ENCODE measurements at places on chromosomes 12 and 14.
A peak's percentile ranks its signal among the peaks of the same experiment; 100 is the strongest.

DNA sequence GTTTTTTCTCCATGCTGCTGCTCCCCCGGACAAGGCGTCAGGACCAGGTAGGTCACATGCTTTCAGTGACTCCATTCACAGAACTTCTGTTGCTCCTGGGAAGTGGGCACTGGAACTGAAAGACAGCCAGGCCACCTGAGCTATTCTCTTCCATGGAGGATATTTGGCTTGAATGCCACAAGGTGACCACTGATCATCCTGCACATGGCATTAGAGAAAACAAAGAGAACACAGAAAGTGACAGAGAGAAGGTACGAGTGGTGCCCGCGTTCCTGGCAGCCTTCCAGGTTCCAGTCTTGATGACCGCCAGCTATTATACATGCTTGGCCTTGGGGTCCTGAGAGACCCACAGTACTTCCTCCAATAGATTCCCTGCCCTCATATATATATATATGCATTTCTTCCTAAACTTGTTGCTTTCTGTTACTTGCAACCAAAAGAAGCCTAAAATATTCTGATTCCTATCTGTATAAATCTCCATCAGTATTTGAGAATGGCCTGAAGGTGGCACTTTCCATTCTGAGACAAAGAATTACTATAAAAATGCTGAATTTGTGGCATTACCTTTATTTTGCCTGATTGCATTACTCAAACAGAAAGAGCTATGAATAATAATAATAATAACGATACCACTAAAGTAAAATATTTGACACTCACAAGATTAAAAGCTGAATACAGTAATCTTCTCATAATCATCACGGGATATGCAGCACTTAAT lies 174.9 kb downstream of the FOXN3 start:
- H3K4me1 ChIP-seq, result peaks cover 20% of the 10 kb centered on the region
- no peaks in the 10 kb centered on the region for H3K27me3 ChIP-seq
- H3K4me3 ChIP-seq, result no peak overlapping the region
- no peak overlapping the region for H3K27ac ChIP-seq
- H3K36me3 ChIP-seq, result no peaks in the 10 kb centered on the region
- DNase-seq, result no peak

DNA sequence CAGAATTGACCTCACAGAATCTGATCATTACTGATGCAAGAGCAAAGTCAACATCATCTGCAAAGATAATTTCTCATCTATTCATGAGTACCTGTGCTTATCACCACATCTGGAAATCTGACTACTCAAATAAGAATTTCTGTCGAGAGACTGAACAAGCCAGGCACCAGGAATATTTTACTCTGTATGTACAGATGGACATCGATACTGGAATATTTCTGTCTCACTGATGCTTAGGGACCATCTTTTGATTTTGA lies 105.2 kb downstream of the BICD1 start:
- DNase-seq, result no peak
- no peaks in the 10 kb centered on the region for H3K36me3 ChIP-seq
- no peaks in the 10 kb centered on the region for H3K27me3 ChIP-seq
- no peak overlapping the region for H3K4me3 ChIP-seq
- peak overlapping the region; percentile 57 for H3K27ac ChIP-seq

- no peaks in the 10 kb centered on the region for H3K27me3 ChIP-seq
- H3K4me3 ChIP-seq, result no peak overlapping the region
- H3K4me1 ChIP-seq, result peaks cover 3% of the 10 kb centered on the region
- no peaks in the 10 kb centered on the region for H3K36me3 ChIP-seq
- DNase-seq, result no peak
- H3K27ac ChIP-seq, result no peak overlapping the region
Observed at GRCh38 chr14:77618381-77618970, 2.0 kb upstream of the SPTLC2 start.

DNA sequence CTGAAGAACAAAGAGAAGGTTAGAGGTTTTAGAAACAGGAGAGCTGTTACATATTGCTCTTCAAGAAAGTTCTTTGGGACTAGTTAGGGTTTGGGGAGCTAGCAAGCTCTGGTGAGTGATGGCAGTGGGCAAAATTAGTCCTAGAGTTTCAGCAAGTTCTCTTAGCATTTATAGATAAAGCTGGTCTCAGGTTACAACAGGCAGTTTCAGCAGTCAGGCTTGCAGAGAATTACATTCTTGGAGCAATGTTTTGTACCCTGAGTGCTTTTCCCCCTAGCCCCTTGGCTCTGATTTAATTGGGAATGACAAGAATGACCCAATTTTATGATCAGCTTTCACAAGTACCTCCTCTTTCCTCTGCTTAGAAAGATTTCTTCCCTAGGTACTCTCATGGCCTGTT lies 21.4 kb upstream of the EID3 start:
- no peak for DNase-seq
- H3K27me3 ChIP-seq, result no peaks in the 10 kb centered on the region
- H3K4me1 ChIP-seq, result peaks cover 3% of the 10 kb centered on the region
- no peak overlapping the region for H3K4me3 ChIP-seq

GRCh38 chr14:72172597-72172996 lies 240.4 kb downstream of the RGS6 start:
- H3K27ac ChIP-seq, result no peak overlapping the region
- H3K4me3 ChIP-seq, result no peak overlapping the region
- no peak for DNase-seq
- H3K36me3 ChIP-seq, result no peaks in the 10 kb centered on the region
- H3K27me3 ChIP-seq, result no peaks in the 10 kb centered on the region
- H3K4me1 ChIP-seq, result no peaks in the 10 kb centered on the region

GRCh38 chr14:93804654-93805053 lies 16.4 kb upstream of the PRIMA1 start:
- no peaks in the 10 kb centered on the region for H3K27me3 ChIP-seq
- H3K36me3 ChIP-seq, result no peaks in the 10 kb centered on the region
- DNase-seq, result no peak

- H3K4me3 ChIP-seq, result no peak overlapping the region
- no peak for DNase-seq
Observed at GRCh38 chr12:81083906-81084513, 6.1 kb downstream of the ACSS3 start.

DNA sequence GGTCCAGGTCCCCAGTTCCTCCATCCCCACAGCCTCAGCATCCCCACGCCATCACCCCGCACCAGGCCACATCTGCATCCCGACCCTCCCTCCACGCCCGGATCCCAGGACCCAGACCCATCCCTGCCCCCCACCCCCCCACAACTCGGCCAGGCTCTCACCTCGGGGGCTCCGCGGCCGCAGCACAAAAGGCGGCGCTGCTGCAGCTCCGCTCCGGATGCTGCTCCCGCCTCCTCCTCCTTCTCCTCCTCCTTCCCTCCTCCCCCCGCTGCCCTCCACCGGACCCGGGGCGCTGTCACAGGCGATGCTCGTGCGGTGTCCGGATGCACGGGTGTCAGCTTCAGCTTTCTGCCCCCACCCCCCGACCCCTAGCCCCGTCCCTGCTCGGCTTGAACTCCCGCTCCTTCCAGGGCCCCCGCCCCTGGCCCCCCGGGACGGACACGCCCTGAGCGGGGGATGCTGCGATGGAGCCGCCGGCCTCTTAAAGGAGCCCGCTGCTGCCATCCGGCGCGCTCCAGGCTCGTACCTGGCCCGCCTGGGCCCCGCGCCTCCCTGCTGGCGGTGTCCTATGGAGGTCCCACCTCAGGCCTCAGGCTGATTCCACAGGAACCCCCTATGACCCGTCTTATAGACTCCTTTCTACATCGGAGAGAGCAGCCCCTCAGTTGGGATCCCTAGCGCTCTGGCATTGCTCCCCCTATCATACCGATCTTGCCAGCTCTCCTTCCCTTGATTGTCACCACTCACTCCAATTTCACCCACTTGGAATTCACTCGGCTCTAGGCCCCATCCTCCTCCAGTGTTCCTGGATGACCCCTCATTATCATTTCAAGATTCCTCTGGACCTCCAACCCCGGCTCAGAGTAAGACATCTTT lies at the start of gene MAP3K12:
Gene MAP3K12 (minus strand): TSS at position 193 of the 876 bp plus-strand sequence. CDS start 12,067 bp downstream, outside the sequence.
- H3K27ac ChIP-seq, result peak within 1 kb of the TSS; percentile 85
- no peaks in the 10 kb centered on the region for H3K36me3 ChIP-seq
- H3K4me1 ChIP-seq, result peaks cover 25% of the 10 kb centered on the region
- H3K27me3 ChIP-seq, result no peaks in the 10 kb centered on the region
- DNase-seq, result peak; percentile 81

DNA sequence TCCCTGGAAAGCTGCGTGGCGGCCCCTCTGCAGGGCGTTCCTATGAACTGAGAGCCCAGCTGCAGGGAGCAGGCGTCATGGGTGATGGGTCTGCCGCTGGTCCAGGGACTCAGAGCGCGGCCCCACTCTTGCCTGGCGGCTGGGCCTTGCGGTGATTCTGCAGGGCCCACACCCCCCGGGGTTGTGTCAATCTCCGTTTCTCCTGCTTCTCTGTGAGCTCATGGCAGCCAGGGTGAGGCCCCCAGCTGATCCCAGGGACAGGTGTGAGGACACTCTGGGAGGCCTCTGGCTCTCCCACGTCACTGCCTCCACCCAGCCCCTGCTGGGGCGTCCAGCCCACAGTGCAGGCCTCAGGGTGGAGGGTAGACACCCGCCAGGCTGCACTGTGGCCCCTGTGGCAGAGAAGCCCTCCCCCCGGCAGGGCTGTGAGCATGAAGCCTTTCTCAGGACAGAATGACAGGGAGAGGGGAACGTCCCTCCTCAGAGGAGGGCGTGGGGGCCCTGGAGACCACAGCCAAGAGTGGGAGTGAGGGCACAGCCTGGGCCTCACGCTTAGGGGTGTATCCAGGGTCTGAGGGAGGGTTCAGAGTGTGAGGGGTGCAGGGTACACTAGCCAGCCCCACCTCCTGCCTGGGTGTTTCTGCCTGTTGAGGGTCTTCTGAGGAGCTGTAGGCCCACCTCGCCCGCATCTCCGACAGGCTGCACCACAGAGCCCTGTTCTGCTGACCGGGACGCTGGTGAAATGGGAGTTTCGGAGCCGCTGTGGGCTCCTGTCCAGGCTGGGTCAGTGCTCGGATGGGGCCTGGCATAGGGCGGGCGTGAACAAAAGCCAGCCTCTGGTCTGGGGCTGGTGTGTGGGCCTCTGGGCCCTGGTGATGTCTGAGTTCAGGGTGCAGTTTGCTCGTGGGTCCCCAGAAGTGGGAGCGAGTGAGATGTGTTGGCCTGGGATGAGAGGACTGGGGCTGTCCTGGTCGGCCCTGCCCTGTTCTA lies 26.7 kb upstream of the CRIP2 start:
- no peaks in the 10 kb centered on the region for H3K36me3 ChIP-seq
- no peak overlapping the region for H3K27ac ChIP-seq
- no peak overlapping the region for H3K4me3 ChIP-seq
- no peak for DNase-seq
- H3K4me1 ChIP-seq, result no peaks in the 10 kb centered on the region
- no peaks in the 10 kb centered on the region for H3K27me3 ChIP-seq
